ENCODE measurements at places on chromosomes 12 and 14.

DNA sequence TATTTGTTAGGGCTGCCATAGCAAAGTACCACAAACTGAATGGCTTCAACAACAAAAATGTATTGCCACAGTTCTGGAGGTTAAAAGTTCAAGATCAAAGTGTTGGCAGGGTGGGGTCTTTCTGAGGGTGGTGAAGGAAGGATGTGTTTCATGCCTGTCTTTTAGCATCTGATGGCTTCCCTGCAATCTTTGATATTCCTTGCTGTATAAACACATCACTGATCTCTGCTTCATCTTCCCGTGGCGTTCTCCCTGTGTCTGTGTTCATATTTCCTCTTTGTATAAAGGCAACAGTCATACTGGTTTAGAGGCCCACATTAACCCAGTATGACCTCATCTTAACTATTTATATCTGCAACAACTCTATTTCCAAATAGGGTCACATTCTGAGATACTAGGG, 167.5 kb downstream of the BTG1 start:
- DNase-seq = no peak

DNA sequence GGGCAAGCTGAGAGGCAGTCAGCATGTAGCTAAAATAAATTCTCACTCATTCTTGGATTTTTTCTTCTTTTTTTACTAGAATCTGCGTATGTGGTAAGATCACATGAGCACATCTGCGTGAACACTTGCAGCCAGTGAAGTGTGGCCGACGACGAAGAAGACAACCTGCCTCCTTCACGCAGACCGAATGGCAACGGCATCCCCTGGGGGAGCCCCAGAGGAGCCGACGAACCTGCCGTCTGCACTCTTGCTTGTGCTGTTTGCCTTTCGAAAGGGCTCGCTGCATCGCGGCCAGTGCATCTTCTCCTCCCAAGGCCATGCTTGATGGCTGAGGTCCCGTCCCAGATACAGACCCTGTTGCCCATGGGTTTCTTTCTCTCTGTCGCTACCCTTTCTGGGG, 113.8 kb downstream of the KCNK10 start:
- no peak for DNase-seq

DNA sequence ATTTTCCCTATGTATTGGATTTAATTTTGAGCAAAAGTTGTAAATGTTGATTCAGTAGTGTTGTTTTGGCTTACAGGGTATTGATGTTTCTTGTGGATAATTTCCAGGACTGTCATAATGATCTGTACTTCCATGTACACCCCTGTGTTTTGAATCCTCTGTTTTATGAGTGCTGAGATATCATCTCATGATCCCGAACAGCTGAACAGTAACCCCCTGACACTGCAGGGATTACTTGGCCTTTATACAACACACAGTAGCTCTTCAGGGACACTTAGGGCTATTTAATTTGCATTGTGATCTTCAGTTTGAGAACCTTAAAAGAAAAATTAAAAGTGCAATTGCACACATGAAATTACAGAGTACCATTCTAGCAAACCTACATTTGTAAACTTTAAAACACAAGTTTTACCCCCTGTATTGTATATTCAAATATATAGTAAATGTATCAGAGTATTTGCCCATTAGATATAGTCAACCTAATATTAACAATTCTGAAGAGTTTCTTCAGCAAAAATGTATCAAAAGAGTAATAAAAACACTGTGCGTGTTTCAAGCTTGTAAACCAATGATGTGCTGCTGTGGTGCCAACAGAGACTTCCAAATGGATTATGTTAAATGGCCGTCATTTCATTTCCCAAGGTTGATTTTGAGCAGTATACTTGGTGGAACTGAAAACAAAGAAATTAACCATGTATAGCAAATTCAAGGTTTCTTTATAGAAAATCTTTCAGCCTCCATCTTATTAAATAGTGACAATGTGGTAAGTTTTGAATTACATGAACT, 27.9 kb upstream of the MYF6 start:
- no peak for DNase-seq

DNA sequence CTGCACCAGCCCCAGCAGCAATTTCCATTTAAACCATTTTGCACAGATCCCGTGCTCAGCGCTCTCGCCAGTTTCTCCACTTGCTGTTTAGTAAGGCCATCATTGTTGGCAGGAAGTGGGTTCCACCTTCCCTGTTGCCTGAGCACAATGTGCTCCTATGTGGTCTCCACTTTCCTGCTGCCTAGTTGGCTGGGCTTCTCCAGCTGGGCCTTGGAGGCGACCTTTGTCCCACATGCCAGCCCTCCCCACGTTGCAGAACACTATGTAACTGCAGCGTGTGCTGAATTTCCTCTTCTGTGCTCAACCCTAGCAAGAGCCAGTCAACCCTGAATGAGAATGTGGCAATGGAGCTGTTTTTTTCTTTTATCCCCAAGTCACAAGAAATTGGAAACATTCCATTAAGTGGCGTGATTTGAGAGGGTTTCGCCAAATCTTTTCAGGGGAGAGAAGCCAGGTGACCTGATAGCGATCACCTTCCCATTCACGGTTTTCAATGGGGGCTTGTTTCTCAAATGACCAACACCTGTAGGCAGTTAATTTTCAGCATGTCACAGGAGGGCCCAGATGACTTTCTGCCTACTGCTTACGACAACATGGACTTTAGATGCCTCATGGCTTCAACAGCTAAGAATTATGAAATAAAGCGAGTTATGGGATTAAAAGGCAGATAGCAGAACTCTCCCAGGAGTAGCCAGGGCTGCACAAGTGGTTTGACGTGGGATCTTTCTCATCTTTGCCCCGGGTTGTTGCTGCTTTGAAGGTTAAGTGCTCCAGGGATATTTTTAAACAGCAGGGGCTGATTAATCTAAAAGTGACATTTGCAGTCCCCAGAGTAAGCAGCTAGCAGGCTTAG, at the start of gene ACACB:
Gene ACACB (plus strand): TSS at position 830 of the 853 bp plus-strand sequence. CDS start 22,819 bp downstream, outside the sequence.
- peak; percentile 12 for DNase-seq

DNA sequence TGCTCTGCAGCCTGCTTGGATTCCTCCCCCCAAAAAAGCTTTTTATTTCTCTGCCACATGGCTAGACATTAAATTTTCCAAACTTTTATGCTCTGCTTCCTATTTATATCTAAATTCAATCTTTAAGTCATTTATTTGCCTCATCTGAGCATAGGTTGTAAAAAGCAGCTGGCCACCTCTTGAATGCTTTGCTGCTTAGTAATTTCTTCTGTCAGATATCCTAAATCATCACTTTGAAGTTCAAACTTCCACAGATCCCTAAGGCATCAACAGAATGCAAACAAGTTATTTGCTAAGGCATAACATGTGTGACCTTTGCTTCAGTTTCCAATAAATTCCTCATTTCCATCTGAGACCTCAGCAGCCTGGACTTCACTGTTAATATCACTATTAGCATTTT, 209.6 kb downstream of the FSCB start:
- no peak for DNase-seq

DNA sequence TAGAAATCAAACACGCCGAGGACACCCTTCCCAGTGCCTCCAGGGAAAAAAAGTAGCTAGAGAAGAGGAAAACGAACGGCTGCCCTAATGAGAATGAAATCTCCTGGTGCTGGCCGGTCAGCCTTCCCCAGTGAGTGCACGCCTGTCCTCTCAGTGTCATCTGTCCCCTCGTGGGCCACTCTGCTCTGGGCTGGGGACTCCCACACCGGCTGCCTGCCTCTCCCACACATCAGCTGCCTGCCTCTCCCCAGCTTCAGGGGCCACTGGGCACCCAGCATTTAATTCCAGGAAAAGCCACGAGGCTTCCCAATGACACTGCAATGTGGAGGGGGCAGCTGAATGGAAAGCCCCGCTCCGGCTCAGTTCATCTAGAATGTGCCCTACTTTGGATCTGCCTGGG, 59.0 kb downstream of the CCDC85C start:
- DNase-seq = no peak

- DNase-seq = no peak
Measured at GRCh38 chr14:92633274-92633616, 115.2 kb downstream of the LGMN start.

DNA sequence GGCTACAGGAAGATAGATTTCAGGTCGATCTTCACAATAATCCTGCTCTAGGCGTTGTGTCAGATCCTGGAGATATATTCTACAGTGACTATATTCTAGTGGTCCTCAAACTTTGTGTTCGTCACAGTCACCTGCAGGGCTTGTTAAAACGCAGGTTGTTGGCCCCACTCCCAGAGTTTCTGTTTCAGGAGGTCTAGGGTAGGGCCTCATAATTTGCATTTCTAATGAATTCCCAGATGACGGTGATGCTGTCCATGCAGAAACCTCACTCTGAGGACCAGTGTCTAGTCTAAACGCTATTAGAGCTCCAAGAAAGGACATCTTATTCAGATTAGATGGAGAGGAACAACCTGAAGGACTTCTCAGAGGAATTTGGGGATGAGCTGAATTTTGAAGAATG, 13.2 kb upstream of the SLC6A13 start:
- DNase-seq = no peak

GRCh38 chr14:75579338-75579864, 981 bp downstream of the FLVCR2 start:
- DNase-seq = no peak

DNA sequence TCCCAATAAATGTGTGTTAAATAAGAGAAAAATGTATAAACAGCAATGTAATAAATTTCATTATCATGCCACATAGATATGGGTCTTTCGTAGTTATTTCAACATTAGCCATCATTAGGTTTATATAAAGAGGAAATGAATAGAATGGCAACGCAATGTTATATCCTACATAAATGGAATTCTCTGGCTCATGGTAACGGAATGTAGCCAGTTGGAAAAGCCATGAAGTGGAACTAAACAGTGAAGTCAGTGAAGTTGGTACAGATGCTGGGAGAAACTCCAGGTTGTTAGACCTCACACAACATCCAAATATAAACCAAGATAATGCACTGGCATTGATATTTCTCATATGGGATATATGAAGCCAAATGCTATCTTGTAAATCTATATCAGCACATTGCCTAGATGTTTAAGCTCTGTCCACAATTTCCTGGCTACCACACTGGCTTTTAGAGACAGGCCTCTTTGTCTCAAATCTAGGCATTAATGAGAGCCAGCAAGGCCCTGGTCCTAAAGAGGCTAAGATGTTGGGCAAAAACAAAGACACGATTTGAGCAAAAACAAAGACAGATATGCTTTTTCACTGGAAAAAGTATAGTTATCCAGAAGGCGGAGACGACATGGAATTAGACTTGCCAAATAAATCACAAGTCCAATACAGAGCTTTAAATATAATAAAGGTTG, 861.0 kb downstream of the RPS29 start:
- DNase-seq = no peak

GRCh38 chr14:37595809-37596621, 586 bp downstream of the TTC6 start:
- peak; percentile 98 for DNase-seq

- peak; percentile 80 for DNase-seq
Measured at GRCh38 chr12:113980537-113981337, 14.6 kb upstream of the RBM19 start.

DNA sequence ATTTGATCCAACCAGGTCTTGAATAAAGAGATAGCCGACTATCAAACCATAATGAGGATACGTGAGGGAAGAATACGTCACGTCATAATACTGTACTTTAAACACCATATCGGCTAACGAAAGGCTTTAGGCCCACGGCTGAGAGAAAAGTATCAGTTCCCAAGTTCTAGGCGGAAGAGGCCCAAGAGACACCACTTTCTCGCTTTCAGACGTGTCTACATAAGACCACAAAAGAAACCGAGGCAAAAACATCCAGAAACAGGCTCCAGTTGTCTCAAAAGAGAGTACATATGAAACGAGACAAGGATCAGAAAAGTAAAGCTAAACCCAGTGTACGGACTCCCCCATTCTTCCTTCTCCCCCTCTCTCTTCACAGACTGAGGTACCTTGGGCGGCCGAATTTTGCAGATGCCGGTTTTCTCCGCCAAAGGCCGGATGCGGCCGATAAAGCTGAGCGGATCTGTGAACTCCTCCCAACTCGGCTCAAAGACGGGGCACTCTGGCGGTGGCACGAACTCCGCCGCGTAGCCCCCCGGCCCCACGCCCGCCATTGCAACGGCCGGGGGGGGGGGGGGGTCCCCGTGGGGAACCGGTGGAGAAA, 479 bp downstream of the KDM5A start:
- no peak for DNase-seq

GRCh38 chr12:72676556-72676955, 404.4 kb downstream of the TRHDE start:
- DNase-seq = no peak

GRCh38 chr14:90419200-90419599, 22.4 kb downstream of the CALM1 start:
- DNase-seq = peak; percentile 72

DNA sequence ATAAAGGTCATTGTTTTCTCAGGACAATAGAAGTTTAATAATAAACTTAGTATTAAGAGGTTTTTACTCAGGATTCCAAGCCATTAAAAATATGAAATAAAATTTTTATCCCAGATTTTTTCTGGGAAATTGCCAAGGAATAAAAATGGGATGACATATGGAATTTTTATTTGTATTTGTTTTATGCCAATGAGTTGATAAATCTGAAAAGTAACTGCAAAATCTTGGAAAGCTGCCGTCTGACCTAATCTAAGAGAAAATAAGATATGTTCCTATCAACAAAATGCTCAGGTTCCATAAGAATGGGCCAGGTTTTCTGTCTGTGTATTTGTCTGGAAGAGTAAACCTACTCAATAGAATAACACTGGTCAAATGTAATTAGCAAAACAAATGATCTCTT, 22.2 kb upstream of the KERA start:
- no peak for DNase-seq

DNA sequence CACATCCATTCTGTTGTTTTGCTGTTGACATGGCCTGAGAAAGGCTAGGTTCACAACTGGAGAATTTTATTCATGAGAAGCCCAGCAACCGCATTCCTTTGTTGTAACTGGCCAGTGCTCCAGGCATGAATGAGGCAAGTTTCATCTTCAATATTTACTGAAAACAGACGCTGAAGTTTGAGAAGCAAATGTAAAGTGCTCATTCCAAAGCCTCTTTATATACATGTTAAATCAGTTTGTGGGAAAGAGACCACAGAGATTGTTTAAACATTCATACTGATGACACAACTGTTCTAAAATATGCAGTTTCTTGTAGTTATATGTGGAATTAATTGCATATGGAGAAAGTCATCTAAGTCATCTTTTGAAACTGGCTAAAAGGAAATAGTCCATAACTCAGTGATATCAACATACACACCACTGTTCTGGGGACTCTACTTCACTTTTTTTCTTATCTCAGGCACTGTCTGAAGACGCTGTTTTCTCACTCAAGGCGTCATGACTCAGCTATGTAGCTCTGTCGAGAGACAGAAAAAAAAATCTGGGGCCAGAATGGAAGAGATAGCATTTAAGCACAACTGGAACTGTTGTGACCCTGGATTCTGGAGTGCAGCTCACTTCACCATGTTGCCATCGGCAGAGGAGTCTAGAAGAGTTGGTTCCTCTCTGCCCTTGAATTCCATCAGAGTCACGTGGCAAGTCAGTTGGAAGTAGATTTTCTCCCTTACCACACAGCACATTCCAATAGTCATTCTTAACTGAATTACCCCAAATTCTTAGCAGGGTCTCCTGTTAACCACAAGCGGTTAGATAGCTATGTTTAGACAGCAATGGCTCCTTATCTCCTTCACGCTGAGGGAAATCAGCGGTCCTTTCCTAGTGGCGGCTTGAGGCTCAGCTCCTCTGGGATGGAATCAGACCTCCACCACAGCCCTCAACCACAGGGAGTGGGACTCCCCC, 258.4 kb upstream of the HMGA2 start:
- no peak for DNase-seq

- DNase-seq = no peak
Measured at GRCh38 chr12:88310666-88311065, 168.6 kb downstream of the TMTC3 start.

All from DMS79 treated with DMSO at 0.1 percent for 48 hours (cell line).